Stimulated activated CD8-positive, alpha-beta memory T cell treated with anti-CD3 and anti-CD28 coated beads, Interleukin-4, amount 100 ng/mL, for 48 hours (primary cell): ENCODE measurements at places on chromosomes 1 and 21.

DNA sequence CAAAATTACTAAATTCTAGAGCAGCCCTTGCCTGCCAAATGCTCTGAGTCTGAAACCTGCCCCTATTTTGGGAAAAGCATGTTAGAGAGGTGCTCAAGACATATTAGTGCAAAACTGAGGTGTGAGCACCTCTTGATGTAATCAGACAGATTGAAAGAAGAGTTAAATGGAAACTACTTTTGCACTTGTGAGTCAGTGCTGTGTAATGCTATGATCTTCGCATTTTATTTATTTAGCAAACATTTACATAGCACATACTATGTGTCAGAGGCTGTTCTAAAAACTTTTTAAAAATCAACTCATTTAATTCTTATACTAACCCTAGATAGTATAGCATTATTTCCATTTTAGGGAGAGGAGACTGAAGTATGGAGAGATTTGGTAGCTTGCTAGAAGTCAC is 138.1 kb downstream of the ELAVL4 start:
- no peak for DNase-seq

- no peak for DNase-seq
These were observed 27.6 kb upstream of the POGK start for GRCh38 chr1:166811691-166812090.

GRCh38 chr1:240766831-240767230 is 154.9 kb upstream of the GREM2 start:
- DNase-seq, result no peak

DNA sequence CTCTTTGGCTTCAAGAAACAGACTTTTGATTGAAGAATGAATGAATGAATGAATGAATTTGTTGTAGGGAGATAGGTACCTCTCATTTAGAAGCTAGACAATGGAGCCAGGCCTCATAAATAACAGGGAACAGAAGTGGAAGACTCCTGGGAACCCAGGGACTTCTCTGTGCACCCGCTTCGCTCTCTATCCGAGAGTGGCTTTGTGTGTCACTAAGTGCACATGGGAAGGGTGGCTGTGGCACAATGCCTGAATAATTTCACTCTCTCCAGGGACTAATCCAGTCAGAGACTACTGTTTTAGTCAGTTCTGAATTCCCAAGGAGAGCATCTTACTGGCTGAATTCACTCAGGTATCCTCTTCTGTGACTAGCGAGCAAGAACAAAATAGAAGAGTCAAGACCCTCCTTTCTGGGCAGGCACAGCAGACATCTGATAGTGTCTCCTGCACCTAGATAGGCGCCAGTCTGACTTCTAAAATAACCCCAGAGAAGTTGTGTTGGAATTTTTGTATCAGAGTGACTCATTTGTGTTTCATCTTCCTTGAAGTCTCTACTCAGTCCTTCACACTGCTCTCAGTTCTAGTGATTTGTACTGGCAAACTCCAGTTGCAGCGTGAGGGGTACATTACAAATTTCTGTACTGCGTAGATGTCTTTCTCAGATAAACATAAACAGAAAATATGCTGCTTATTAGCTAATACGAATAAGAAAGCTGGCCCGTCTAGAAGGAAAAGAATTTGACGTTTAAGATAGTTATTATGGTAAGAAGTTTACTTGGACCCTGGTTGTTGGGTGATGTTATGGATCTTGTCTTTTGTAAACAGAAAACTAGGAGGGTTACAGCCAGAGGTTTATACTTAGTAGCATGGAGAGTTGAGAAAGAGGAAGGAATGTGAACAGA is 34.0 kb downstream of the BACH1 start:
- DNase-seq, result no peak

DNA sequence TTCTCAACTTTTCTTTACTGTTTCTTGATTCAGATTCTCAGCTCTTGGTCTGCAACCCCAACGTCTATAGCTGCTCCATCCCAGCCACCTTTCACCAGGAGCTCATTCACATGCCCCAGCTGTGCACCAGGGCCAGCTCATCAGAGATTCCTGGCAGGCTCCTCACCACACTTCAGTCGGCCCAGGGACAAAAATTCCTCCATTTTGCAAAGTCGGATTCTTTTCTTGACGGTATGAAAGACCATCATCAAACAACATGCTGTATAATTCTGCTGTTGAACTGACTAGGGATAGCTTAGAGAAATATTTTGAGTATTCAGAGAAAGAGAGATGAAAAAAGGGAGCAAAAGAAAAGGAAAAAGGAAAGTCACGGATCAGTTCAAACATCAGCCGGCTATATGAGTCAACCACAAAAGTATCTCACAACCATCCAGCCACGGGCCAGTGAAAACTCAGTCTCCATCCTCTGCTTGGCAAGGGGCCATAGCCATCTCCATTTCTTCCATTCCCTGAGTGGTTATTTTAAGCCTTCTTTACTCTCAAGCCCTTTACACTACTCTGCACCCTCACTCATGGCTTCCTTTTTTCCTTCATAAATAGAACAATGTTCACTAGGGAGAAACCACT is 14.1 kb downstream of the DNASE2B start:
- no peak for DNase-seq

DNA sequence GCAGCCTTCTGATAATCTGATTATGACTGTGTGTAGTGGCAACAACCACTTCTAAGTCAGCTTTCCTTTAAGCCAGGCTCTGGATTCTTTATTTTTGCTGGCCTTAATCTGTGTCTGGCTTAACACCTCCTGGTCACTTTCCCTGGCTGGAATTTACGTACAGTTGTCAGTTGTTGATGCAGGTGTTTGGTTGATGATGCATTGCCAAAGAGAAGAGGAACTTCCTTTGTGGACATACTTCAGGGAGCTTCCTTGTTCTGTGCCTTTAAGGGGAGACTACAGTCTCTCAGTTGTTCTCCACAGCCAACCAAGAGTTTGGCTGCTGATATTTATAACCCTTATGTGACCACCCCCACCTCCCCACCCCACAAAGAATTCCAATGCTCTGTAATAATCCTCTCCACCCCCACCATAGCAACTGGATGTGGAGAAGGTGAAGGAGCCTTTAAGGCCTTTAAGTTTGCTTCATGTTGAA is 96.0 kb upstream of the BMP8A start:
- DNase-seq, result no peak

DNA sequence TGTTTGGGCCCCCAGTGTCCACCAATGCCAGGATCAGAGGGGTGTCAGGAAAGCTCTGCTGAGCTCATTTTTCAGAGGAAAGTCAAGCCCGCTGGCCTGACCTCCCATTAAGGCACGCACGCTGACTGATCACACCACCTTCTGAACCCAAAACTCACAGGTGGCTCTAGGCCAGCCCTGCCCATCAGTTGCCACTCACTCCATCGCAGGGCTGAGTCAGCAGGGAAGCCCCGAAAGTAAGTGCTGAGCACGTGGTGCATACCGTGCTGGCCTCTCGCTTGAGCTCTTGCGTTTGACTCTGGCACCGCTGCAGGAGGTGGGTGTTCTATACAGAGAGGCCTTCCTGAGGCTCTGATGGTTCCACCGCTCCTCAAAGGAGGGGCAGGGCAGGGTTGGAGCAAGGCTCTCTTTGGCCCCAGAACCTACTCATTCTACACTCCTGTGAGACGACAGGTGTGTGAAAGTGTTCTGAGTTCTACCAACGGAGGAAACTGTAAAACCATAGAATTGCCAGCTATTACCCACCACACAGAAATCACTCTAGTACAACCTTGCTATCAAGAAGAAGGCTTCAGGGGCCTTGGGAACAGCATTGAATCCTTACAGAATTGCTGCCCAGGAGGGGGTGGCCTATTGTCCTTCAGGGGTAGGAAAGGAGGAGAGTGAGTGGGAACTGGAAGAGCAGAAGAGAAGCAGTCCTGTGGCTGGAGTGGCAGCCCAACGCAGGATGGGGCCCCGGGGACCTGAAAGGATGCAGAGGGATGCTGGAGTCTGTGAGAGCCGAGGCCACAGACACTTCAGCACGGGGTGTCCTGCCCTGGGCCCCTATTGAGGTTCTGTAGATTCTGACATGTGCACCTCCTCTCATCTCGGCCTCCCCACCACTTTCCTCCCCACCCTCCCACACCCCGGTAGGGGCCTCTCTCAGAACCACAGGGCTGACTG is 214.7 kb upstream of the EDN2 start:
- DNase-seq, result peak; percentile 53

DNA sequence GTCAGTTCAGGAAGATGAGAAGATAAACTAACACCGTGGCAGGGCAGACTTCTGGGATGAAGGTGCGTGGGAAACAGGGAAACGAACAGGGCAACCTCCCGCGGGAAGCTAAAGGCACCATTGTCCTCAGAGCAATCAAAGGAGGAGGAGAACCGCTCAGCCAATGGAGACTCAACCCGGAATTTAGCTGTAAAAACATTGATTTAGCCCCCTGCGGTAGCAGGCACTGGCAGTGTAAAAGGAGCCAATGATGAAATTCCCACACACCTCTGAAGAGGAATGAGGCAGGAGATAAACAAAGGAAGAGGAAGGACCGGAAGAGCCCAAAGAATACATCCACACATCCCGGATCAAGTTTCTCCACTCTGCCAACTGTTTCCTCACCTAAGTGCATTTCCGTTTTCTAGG is 19.5 kb downstream of the HLCS start:
- DNase-seq, result no peak

DNA sequence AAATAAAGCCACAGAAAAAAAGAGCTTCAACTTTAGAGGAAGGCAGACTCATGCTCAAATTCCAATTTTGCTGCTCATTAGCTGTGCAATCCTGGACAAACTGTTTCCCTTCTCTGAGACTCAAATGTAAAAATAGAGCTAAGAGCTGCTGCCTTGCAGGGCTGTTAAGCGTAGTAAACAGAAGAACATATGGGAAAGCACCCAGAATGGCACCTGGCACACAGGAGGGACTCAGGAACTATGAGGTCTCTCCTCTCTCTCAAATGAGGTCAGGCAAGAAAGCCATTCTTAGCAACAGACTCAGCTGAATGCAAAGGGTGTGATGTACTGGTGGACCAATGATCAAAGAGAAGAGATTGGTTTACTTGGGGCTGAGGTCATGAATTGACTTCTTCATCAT is 61.3 kb downstream of the TRABD2B start:
- DNase-seq, result no peak

GRCh38 chr1:68383092-68383491 is 66.7 kb downstream of the RPE65 start:
- DNase-seq, result no peak

DNA sequence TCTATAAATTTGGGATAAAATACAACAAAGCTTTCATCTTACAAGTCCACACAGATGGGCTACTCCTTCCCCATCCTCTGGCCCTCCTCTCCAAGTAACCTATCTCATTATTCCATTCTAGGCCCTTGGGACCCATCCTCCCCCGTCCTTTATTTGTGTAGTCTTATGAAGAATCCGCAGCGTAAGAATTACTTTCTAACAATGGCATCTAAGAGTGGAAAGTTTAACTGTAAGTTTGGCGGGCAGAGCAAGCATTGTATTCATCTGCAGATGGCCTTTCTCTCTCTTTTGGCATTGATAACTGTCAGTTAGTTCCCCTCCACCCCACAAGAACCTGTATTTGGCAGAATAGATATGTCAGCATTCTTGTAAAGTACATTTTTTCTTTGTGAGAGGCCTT is 91.9 kb upstream of the TSPAN2 start:
- no peak for DNase-seq

GRCh38 chr1:184840596-184840995 is 85.9 kb upstream of the EDEM3 start:
- DNase-seq, result no peak

- no peak for DNase-seq
These were observed 41.4 kb upstream of the NFASC start for GRCh38 chr1:204829133-204829825.

- no peak for DNase-seq
These were observed 61.1 kb upstream of the ACOT11 start for GRCh38 chr1:54486907-54487306.

- DNase-seq, result no peak
These were observed 212.9 kb downstream of the DNM3 start for GRCh38 chr1:172054172-172054571.

GRCh38 chr1:7084232-7084894 is 299.1 kb downstream of the CAMTA1 start:
- no peak for DNase-seq

- peak; percentile 54 for DNase-seq
These were observed 24.4 kb upstream of the CLDN14 start for GRCh38 chr21:36504067-36505058.

GRCh38 chr1:61338899-61339298 is 256.5 kb downstream of the NFIA start:
- DNase-seq, result no peak

DNA sequence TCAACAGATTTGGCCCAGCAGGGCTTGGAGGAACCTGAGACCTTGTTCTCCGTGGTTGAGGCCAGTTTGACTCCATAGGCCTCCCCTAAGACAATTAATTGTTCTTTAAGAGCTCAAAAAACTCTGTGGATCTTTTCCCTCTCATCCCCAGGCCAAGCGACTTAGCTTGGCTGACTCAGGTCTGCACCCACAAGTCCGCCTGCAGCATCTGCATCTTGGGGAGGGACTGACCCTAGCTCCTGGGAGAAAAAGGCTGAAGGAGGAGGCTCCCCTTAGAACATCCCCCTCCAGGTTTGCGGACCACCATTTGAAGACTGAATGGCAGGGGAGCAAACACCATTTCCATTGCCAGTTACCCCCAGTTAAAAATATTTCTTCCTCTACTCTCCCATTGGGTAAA is 1.5 kb upstream of the HES2 start:
- no peak for DNase-seq
